Stimulated activated CD4-positive, alpha-beta T cell treated with anti-CD3 and anti-CD28 coated beads, Interleukin-12 subunit alpha, Interleukin-12 subunit beta, amount 100 ng/mL, for 48 hours (primary cell): ENCODE measurements at places on chromosomes 7 and 10.

DNA sequence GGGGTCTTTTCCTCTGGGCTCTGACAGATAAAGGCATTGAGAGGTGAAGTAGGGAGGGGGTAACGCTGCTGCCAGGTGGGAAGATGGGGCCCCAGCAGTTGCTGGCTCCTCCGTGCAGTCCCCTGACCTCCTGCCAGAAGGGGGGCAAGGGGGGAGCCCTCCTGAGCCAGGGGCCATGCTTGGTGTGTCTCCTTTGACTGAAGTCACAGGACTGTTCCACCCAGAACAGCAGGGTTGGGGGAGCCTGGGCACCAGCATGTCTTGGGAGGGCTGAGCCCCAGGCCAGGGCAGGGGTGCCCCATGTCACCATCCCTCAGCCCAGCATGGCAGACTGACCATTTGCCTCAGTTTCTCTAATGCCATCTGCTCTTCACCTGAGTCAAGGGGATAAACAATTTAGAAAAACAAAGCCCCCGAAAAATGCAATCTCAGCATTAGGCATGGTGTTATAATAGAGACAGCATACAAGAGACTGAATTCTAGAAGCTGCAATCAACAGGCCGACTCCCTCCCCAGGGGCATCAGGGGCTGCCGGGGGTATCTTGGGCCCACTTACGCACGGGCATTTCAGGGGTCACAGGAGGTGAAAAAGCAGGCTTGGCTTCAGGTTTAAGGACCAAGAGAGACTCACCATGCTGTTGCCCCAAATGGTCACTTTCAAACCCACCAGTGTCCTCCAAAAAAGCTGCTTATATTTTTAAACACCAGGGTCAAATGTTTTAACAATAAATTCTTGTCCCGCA lies 108.6 kb upstream of the GPR26 start:
- no peak for DNase-seq

GRCh38 chr7:114791771-114792170 lies 130.1 kb upstream of the MDFIC start:
- DNase-seq: no peak

GRCh38 chr10:88439932-88440331 lies 143.2 kb downstream of the RNLS start:
- DNase-seq: no peak

- no peak for DNase-seq
Measured at GRCh38 chr10:84258034-84258695, 13.3 kb downstream of the RGR start.

DNA sequence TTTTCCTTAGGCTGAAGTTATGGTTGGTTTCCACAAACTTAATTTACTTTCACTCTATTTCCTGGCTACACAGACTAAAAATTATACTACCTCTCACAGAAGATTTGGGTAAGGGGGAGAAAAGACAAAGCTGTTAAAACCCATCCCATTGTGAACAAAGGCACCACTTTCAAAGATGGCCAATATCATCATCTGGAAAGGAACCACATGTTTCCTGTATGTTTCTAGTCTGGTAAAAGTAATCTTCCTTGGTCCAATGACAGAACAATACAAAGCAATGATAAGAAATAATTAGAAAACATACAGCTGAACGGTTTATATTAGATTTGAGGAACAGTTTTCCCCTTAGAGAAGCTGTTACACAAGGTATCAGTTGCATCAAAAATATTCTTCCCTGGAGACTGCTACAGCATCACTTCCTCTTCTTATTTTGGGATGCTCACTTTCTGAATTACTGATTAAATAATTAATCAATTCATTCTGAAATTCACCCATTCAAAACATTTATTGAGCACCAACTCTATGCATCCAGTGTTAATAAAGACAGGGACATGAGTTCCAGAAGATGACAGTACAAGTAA lies 8.5 kb upstream of the SFR1 start:
- DNase-seq: no peak

DNA sequence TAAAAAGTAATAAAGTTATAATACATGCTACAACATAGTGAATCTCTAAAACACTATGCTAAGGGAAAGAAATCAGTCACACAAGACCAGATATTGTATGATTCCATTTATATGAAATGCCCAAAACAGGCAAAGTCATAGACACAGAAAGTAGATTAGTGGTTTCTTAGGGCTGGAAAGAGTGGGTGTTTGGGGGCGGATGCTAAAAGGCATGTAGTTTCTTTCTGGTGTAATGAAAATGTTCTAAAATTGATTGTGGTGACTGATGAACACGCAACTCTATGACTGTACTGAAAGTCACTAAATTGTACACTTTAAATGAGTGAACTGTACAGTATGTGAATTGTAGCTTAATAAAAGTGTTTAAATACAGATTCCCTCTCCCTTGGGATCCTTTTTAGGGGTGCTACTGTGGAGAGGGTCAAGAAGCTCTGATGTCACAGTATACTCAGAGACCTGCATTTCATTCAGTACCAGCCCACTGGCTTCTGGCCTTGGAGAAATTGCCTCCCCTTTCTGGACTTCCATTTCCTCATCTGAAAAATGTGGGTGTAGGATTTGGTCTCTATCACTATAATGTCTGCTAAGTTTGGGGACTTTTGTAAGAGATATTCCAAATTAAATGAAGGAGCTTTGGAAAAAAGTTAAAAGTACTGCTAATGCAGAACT lies 46.4 kb downstream of the AOAH start:
- peak; percentile 78 for DNase-seq

DNA sequence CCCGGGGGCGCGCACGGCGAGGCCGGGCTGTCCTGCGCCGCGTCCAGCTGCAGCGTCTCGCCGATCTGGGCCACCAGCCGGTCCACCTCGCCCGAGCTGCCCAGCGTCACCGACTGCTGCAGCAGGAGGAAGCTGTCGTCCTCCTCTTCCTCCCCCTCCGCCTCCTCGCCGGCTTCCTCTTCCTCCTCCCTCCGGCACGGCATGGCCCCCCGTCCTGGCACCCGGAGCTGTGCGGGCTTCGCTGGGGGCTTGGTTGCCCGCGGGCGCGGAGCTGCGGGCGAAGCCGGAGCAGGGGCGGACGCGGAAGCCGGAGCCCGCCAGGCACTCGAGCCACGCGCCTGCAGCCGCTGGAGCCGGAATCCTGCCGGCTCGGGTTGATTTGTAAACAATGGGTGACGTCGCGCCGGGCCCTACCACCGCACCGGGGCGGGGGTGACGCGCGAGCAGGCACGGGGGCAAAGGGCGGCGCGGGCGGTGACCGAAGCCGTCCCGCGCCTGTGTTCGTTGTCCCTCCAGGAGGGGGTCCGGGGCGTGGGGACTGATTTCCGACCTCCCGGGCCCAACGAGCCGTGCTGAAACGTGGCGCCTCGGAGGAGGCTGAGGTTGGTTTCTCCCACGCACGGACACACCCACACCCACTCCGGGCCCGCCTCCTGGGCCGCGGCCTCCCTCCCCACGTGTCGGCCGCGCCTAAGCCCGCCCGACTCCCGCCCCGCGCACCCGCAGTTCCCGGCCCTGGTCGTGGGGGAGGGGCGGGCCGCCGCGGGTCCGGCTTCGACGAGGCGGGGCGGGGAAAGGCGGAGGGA lies at the start of gene FRAT2:
Gene FRAT2 (minus strand): TSS at position 360 of the 806 bp plus-strand sequence. CDS start 157 bp downstream, at position 203.
- peak; percentile 76 for DNase-seq

- no peak for DNase-seq
Measured at GRCh38 chr10:73092830-73093229, 3.8 kb downstream of the P4HA1 start.

GRCh38 chr10:34786464-34786863 lies 28.6 kb downstream of the PARD3 start:
- no peak for DNase-seq

- DNase-seq: no peak
Measured at GRCh38 chr10:23543691-23544380, 105.0 kb downstream of the OTUD1 start.

DNA sequence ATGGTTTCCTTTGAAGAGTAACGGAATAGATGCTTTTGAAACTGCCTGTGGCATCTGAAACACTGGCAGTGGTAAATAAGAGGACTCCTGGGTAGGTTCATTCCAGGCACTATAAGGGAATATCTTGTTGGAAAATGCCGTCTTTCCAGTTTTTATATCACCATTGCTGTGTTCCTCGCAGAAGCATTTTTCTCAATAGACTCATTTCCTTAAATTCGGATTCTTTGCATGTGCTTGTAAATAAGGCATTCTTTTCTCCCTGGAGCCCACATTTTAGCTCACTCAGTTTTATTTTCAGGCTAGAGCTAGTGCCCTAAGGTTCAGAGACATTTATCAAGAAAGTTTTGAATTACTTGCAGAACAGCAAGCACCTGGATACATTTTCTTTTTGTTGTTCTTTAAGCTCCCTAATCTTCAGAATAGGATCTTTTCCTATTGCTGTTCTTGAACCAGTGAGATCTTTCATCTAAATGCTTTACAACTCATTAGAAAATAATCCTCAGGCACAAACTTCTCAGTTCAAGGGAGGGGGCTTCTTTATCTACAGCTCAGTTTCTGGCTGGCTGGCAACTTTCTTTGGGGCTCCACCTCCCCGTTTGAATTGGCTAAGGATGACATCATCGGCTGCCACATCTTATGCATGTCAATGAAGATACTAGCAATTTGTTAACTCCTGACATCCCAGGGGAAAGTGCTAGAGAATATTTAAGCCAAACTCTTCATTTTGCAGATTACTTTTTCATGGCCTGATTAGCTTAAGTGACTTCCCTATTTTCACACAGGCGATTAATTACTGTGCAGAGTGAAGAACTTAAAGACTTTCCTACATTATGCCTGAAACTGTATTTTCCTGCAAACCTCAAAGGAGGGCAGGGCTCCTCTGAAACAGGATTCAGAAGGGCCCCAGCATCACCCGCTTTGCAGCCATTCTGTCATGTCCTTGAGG lies 133.7 kb upstream of the RSU1 start:
- no peak for DNase-seq

DNA sequence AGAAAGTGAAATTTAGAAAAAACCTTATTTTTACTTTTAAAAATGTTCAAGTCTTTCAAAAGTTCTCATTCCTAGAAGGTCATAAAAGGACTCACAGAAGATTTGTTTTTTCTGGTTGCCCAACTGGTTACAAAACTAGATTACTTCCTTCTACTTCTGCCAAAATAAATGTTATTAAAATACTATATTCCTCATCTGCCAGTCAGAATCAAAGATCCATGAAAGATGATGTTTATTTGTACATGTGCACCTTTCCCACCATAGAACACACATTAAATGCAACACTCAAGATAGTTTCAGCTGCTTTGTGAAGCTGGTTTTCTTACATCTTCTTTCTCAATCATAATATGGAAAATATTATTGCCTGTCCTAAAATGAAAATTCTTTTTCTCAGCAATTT lies 465.4 kb downstream of the ETV1 start:
- no peak for DNase-seq

- DNase-seq: no peak
Measured at GRCh38 chr7:69708857-69709256, 110.6 kb downstream of the AUTS2 start.

- no peak for DNase-seq
Measured at GRCh38 chr10:129912986-129913695, 50.9 kb downstream of the EBF3 start.

DNA sequence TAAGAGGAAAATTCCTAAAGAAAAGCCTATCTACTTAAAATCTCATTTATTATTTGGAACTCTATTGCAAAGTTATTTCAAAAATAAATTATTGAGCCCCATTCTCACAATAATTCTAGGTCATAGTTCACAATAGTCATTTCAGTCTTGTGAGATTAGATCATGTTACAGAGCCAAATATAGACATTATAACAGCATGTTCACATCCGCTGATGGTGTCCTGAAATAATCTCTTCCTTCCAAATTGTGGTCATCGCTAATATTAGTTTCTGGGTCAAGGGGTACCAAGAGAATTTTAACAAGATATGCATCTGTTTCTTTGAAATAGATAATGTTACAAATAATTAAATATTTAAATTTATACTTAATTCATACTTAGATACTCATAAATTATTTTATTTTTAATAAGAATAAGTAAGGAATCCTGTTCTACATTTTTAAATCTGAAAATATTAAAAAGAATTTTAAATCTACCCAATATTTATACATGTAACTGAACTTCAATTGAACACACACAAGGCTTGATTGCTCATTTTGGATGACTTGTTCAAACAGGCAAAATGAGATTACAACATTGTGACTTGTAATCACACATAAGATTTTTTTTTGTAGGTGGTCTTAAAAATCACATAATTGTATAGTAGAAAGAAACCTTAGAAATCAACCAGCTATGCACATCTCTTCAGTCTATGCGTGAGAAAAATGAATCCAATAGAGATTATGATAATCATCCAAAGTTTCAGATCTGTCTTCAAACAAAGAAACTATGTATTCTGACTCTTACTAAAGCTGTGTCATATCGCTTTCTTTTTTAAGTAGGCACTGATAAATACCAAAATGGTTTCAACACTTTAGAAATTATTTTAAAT lies 13.1 kb downstream of the GNAT3 start:
- DNase-seq: no peak

GRCh38 chr10:33352175-33352574 lies 17.7 kb upstream of the NRP1 start:
- no peak for DNase-seq

GRCh38 chr10:118557946-118558345 lies 37.5 kb downstream of the PRLHR start:
- DNase-seq: no peak

- no peak for DNase-seq
Measured at GRCh38 chr7:77482015-77482414, 55.1 kb upstream of the PTPN12 start.

DNA sequence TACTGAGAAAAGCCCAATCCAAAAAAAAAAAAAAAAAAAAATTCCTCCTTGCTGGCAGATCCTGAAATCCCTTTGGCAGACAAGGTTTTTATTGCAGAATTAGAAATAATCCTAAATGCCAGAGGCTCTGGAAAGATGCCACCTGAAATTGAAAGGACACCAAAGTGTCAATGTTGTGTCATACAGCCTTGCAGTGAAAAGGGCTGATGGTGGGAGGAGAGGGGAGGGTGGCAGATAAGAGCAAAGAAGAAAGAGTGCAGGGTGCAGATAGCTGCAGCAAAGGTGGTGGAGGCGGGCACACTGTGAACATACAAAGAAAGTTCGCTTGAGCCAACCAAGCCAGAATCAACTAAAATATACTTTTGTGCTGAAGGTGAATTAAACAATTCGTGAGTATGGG lies 8.2 kb upstream of the OPTN start:
- DNase-seq: no peak

- no peak for DNase-seq
Measured at GRCh38 chr10:91582153-91582554, 50.7 kb downstream of the PPP1R3C start.

DNA sequence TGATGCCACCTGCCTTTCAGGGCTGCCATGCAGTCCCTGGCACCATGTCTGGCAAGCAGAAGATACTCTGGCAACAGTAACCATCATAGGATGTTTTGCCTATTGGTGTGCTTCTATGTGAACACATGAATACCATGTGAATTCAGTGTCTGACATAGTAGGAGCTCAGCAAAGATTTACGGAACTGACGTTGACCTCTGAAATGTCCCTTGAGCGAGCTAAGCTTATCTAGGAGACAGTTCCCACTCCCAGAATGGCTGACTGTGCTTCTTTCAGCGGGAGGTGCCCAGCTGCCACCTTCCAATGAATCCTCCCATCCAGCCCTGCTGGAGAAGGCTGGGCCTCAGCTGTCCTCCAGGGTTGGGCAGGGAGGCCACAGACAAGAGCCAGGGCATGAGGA lies 71.2 kb upstream of the LRRC18 start:
- DNase-seq: no peak

- DNase-seq: no peak
Measured at GRCh38 chr7:83306502-83306901, 143.8 kb upstream of the PCLO start.
